NCI-H82 (cell line): ENCODE measurements at places on chromosomes 5 and 9.

GRCh38 chr5:55151923-55152842 lies 7.8 kb upstream of the GPX8 start:
- DNase-seq, result no peak

DNA sequence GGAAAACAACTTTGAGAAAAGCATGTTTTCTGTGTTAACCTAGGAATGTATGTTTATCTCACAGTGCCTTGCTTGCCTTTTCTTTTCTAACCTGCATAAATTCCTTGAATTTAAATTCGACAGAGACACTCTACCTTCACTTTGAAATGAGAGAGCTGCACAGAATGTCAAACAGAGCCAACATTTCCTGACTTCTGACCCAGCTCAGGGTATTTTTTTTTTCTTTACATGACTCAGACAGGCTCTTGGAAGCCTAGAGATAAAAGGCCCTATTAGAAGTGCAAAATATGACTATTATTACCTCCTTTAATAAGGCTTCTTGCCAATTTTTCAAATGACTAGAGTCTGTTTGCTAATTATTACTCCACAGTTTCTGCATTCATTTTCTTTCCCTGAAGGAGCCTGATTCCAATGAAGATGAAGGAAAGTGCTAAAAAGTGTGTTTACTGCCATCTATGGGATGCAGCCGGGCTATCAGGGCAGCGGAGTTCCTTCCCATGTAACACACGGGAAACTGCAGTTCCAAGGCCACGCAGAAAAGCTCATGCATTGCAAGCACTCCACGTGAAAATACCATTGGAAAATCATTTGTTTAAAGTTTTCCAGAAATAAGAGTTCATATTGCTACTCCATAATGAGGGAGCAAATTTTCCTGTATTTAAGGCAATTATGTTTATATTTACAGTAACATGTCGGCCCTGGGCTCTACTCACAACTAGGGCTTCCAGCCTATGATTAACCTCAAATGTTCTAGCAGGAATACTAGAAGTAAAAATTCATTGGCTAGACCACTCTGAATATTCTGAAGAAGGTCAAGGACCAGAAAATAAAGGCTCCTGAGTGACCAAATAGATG lies 485.6 kb downstream of the ZSWIM6 start:
- DNase-seq, result peak; percentile 65

- no peak for DNase-seq
Observed at GRCh38 chr9:117302487-117302886, 112.4 kb downstream of the ASTN2 start.

- DNase-seq, result no peak
Observed at GRCh38 chr9:9536523-9536922, 1076.3 kb downstream of the PTPRD start.

GRCh38 chr5:136190904-136191303 lies 2.1 kb downstream of the SMIM32 start:
- DNase-seq, result no peak

DNA sequence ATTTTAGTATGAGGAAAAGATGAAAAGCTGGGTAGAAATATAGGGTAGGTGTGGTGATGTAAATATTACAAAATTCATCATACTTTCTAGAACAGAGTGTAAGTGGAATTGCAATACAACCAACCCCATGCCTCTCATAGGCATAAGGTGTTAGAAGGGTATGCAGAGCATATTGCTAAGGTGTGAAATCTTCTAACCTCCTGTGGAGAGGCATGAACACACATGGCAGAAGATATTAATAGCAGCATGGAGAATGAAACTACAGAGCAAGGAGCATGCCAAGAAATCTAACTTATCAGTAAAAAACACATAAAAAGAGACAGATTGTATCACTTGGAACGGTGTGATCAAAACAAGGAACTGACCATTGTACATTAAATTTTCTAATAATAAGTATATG lies 441.5 kb downstream of the CDH18 start:
- no peak for DNase-seq

GRCh38 chr5:16750445-16750844 lies 133.6 kb upstream of the RETREG1 start:
- no peak for DNase-seq

- peak; percentile 2 for DNase-seq
Observed at GRCh38 chr9:106575823-106576222, 287.1 kb upstream of the ZNF462 start.

- no peak for DNase-seq
Observed at GRCh38 chr9:127751269-127752054, 16.4 kb upstream of the TOR2A start.

- DNase-seq, result peak; percentile 48
Observed at GRCh38 chr5:149913436-149914419, 30.9 kb downstream of the PDE6A start.

- DNase-seq, result no peak
Observed at GRCh38 chr9:107636571-107637381, 147.2 kb upstream of the KLF4 start.
